ENCODE measurements at places on chromosomes 6 and 20.

- no peak for DNase-seq
Measured at GRCh38 chr6:14274546-14275492, 157.2 kb downstream of the CD83 start.

GRCh38 chr20:62968378-62969178 lies 16.1 kb downstream of the SLC17A9 start:
- DNase-seq, result no peak

DNA sequence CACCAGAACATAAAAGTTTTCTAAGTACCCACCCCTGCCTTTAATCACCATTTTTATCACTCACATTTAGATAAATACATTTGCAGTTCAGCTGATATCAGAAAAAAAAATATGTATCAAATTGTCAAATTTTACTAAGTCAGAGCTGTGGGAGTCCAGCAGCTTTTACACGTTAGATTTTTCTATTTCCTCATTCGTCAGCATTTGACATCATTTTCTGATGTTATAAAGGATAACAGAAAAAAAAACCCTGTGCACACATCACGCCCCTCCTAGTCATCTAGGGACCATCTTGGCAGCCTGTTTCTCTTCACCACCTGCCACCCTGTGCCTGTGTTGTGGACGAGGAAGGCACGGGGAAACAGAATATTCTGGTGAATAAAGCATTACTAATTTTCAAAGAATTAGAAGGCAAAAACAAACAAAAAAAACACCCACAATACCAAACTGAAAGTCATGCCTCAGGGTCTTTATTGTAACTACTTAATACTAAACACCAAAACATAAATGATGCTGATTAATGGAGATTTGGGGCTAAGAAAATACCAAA lies 12.4 kb downstream of the B4GALT5 start:
- no peak for DNase-seq

GRCh38 chr6:139856562-139856961 lies 482.1 kb upstream of the CITED2 start:
- no peak for DNase-seq

DNA sequence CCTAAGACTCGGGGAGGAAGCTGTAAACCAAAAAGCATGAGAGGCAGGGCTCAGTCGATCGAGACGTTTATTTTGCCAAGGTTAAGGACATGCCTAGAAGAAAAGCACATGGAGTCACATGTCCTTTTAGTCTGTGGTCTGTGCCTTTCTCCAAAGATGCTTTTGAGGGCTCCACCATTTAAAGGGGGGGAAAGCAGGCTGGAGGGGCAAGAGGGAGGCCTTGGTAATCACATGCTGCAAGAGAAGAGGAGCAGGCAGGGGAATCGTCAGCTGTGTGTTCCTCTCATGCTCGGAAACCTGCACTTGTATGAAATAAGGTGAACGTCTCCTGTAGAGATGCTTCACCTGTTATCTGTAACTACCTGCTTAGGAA lies 9.1 kb upstream of the YTHDF1 start:
- no peak for DNase-seq

GRCh38 chr6:155955038-155955437 lies 499.4 kb upstream of the NOX3 start:
- DNase-seq, result no peak

DNA sequence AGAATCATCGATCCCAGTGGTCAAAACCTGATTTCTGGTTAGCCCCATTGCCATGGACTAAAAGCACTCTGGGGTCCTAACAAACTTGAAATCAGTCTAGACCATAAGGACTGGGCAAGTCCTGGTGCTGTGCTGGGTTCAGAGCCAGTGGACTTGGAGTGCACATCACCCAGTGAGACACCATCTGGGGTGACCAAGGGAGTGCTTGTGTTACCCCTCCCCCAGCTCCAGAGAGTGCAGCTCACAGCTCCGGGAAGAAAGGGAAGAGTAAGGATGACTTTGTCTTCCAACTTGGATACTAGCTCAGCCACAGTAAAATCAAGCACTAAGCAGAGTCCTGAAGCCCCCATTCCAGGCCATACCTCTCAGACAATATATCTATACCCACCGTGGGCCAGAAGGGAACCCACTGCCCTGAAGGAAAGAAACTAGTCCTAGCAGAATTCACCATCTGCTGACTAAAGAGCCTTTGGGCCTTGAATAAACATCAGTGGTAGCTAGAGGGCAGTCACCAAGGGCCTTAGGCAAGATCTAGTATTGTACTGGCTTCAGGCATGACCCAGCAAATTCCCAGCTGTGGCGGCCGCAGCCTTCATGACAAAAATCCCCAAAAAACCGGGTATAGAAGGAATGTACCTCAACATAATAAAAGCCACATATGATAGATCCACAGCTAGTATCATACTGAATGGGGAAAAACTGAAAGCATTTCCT lies 153.5 kb upstream of the OGFRL1 start:
- no peak for DNase-seq

GRCh38 chr20:58938541-58938940 lies 42.5 kb upstream of the NELFCD start:
- DNase-seq, result no peak

GRCh38 chr20:1817577-1818211 lies 77.5 kb upstream of the SIRPA start:
- DNase-seq, result no peak

GRCh38 chr20:32087070-32087469 lies 22.4 kb upstream of the TM9SF4 start:
- no peak for DNase-seq

DNA sequence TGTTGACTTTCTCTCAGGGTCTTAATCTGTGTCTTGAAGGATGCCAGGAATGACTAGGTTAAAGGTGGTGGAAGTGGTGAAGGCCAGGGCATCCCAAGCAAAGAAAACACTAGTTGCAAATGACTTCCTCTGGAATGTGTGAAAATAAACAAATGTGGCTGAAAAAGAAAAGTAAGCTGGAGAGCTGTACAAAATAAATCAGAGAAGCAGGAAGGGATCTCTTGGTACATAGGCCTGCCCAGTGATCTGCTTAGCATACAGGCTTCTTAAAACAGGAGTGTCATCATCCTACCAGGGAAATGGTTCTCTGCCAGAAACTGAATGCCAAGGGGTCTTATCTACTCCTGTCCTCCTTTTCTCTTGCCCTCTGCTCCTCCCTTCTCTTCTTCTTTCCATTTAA lies 1616.0 kb downstream of the KHDRBS2 start:
- DNase-seq, result no peak

DNA sequence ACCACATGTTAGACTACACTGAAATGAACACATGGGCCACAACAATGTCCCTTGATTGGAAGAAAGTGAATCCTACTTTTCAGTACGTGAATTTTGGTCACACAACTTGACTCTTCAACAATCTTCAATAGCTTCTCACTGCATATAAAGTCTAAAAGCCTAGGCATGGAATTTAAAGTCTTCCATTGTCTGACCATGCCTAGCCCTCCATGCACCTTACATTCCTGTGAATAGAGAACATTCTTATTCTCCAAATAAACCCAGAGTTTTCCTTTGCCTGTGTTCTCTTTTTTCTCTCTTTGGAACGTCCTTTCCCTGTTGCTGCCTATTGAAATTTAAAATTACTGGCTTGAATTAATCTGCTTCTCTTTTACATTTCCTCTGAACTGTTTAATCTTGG lies 207.5 kb downstream of the ASCC3 start:
- no peak for DNase-seq

DNA sequence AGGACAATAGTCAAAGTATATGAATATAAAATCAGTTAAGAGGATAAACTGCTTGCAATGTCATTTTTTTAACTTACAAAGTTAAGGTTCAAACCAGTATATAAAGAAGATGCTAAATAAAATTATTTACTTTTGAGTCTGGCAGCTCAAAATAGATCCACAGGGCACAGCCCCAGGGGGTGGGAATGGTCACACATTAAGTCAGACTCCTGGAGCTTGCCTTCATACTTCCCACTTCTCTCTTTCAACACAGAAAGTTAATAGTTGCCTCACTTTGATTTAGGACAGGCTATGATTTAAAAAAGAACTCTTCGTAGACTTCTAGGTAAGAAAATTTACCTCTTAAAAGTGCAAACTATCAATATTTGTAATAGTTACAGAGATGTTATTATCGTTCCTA lies 158.3 kb upstream of the RUNX2 start:
- no peak for DNase-seq

DNA sequence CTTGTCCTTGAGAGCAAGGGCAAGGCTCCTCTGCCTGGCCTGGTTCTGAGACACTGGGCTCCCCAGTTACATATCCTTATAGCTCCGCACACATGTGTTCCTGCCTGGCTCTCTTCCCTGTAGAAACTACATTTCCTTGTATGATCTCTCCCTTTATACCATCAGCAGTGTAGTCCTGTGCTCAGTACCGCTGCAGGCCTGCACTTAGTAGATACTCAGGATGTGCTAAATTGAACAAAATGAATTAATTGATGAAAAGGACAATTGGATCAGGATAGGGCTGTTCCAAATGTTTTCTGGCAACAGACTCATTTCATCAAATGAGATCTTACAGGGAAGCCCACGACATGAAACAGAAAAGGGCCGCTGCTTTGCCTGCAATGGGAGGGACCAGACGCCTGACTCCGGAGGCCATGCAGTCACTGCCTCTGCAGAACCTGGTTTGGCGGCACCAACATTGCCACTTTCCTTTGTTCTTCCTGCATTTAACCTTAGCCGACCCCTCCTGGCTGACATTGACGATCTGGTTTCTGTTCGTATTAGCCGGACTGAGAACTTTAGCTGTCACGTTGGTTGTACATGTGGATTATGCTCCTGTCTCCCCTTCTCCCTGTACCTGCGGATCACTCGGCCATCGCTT lies 53.3 kb downstream of the CHMP4B start:
- DNase-seq, result no peak

DNA sequence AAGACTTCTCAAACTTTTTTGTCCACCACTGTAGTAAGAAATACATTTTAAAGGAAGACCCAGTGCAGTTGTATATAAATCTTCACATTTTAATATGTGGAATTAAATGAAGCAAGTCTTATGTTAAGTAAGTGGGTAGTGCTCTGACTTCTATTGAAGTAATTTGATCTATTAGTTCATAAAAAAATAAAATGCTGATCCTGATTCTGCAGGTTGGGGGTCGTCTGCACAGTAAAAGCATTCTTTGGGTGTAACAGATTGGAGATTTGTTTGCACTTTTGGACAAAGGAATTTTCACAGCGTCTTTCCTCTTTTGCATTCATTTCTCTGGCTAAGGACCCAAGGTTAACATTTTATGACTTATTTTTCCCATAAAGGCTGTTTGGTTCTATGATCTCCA lies 106.8 kb downstream of the RNF144B start:
- no peak for DNase-seq

- DNase-seq, result no peak
Measured at GRCh38 chr6:163133691-163134090, 280.8 kb upstream of the QKI start.

- no peak for DNase-seq
Measured at GRCh38 chr6:32581315-32582095, 8.1 kb downstream of the HLA-DRB1 start.

DNA sequence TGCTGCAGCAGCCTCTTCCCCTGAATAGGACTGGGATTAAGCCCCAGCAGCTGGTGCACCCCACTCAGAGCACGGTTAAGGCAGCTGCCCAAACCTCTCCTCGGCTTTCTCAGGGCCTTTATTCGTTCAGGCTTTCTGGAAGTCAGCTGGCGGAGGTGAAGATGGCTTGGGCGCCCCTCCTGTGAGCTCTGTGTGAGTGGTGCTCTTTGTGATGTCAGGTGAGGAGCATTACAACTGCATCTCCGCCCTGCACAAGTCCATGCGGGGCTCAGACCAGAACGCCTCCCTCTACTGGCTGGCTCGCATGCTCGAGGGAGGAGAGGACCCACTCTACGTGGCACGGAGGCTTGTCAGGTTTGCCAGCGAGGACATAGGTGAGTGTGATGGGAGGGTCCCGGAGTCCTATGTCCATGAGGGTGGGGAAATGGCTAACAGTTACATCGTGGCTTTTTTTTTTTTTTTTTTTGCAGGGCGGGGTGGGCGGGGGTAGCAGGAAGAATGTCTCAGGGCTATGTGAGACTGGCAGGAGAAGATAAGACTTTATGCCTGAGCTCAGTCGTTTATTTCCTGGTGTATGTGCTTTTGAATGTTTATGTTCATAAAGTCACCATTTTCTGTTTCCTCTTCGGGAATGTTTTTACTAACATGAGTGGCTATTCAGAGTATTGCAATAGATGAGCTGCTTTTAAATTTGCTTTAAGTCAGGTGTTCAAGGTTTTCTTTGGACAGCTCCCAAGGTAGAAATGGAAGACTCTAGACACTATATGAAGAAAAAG lies 18.2 kb downstream of the WRNIP1 start:
- DNase-seq, result no peak

DNA sequence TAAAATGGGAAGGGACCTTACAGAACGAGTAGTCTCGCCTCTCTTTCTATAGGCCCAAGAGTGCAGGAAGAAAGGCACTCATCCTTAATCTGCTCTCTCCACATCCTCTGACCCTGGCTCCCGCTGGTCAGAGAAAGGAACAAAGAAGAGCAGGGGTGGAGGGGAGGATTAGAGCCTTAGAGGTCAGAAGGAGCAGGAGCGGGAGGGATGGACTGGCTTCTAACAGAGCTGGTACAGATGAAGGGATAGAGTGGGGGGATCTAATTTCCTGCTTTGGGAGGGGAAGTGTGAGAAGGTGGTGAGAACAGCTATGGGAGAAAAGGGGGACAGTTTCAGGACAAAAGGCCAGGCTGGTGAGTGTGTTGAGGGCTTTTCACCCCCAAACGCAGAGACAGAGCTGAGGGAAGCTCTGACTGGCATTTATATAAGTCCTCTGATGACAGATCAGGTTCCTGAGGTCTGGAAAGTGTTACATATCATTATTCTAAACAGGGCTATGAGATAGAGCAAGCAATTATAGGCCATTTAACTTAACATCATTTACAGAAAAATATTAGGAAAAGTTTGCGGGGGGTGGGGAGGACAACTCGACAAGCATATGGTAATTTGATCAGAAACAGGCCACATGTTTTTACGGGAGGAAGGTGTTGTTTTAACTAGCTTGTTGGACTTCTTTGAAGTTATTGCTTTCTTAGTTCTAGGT lies 111.1 kb downstream of the FOXC1 start:
- DNase-seq, result no peak

DNA sequence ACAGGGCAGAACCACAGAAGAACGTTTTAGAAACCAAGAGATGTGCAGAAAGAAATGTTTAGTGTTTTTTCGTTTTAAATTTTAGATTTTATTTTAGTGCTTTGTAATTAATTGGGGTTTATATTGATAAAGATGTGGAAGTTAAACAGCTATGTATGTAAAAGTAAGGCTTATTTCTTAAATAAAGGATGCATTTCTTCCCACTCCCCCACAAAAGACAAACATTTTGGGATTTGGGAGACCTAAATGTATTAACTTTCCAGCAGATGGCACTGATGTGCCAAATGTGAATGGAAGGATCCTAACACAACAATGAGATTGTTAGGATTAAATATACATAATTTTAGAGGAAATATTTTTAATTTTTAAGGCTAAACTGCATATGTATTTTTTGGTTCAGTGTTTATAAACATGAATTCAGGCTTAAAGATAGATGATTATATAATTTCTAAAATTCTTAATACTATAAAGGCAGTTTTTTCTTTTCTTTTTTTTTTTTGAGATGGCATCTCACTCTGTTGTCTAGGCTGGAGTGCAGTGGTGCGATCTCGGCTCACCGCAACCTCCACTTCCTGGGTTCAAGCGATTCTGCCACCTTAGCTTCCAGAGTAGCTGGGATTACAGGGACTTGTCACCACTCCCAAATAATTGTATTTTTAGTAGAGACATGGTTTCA lies 12.0 kb downstream of the PFDN4 start:
- no peak for DNase-seq

- DNase-seq, result no peak
Measured at GRCh38 chr20:10131732-10132345, 86.8 kb upstream of the SNAP25 start.

- DNase-seq, result no peak
Measured at GRCh38 chr20:56001106-56001785, 4.1 kb downstream of the CBLN4 start.

Measured in activated effector memory CD4-positive, alpha-beta T cell treated with Interleukin-2 at 50 U/mL for 16 hours (primary cell).